ENCODE measurements at places on chromosomes 1 and 21. TPM values are rescaled to one million over a fixed set of nuclear protein-coding genes. Genes with fewer than 3 reads are reported as not detected.
A peak's percentile ranks its signal among the peaks of the same experiment; 100 is the strongest.

DNA sequence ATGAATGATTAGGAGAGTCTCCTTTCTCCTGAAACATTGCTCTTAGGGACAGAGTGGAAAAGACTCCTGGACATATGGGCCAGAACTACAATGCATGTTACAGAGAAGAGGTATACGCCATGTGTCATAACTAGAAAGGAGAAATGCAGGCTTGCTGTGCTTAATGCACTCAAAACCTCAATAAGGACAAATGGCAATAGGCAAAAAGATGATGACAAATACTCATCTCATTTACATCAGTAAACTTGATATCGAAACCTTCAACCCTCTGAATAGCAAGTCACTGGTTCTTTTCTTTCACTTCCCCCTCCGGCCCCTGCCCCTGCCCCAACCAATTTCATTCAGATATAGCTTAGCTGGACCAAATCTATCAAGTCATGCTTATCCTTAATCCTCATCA lies 1.9 kb upstream of the GPR88 start:
- no peak for DNase-seq
- H3K36me3 ChIP-seq: no peaks in the 10 kb centered on the region
- peaks cover 14% of the 10 kb centered on the region for H3K4me1 ChIP-seq
- peaks cover 43% of the 10 kb centered on the region for H3K27me3 ChIP-seq
- H3K27ac ChIP-seq: no peak overlapping the region

The EFNA4 gene
- total RNA-seq: 4.7 TPM

GRCh38 chr1:26145041-26145959 lies 13.6 kb upstream of the FAM110D start:
- peaks cover 11% of the 10 kb centered on the region for H3K27me3 ChIP-seq
- no peaks in the 10 kb centered on the region for H3K4me1 ChIP-seq
- H3K36me3 ChIP-seq: no peaks in the 10 kb centered on the region
- H3K27ac ChIP-seq: no peak overlapping the region
- peak; percentile 52 for DNase-seq
- H3K4me3 ChIP-seq: no peak overlapping the region

DNA sequence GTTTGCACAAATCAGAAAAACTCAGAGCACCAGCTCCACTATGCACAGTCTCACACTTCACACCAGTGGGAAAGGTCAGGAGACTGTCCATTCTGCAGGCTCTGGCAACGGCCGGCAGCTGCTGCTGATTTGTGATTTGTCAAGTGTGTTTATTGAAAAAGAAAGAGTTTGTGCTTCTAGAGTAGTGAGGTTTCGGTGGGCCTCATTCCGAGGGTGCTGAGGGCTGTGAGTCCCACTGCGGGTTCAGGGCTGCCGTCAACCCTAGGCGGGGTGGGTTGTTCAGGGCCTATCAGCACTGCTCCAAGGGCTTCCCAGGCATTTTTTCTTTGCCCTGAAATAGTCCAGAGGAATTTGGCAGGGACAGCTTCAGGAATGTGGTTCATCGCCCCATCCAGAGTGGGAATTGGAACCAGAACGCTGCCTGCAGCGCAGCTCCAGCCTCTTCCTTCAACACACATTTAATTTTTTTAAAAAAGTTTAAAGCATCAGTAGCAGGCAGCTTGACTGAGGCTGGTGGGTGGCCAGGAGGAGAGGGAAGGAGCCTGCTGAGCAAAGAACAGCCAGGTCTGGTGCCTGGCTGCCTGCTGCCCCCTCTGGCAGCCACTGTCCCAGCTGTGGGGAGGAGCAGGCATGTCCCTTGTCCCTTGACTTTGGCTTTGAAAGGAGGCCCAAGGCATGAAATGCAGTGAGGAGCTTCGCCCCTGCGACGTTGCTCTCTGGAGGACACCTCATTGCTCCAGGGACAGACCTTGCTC lies 19.7 kb downstream of the STUM start:
- H3K27ac ChIP-seq: no peak overlapping the region
- no peak overlapping the region for H3K4me3 ChIP-seq
- H3K36me3 ChIP-seq: no peaks in the 10 kb centered on the region

DNA sequence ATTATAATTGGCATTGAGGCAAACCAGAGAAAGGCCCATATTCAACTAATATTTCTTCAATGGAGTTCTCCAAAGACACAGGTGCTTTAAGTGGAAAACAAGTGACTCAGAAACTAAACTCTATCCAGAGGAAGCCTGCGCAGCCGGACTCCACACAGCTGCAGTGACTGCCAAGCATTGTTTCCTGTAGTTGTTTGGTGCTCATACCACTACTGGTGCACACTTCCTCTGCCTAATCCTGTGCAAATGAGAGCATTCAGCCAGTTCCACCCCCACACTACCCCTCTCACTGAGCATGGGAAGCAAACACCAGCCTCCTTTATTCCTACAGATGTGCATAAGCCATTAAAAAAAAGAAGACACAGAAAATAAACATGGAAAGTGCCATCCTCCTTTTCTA lies 102.9 kb downstream of the VAV3 start:
- no peak for DNase-seq
- H3K4me3 ChIP-seq: no peak overlapping the region
- H3K27ac ChIP-seq: no peak overlapping the region
- no peaks in the 10 kb centered on the region for H3K4me1 ChIP-seq
- H3K36me3 ChIP-seq: no peaks in the 10 kb centered on the region

- H3K36me3 ChIP-seq: no peaks in the 10 kb centered on the region
- H3K4me1 ChIP-seq: no peaks in the 10 kb centered on the region
- H3K4me3 ChIP-seq: no peak overlapping the region
- no peaks in the 10 kb centered on the region for H3K27me3 ChIP-seq
These were observed 44.7 kb upstream of the COL24A1 start for GRCh38 chr1:86201311-86201710.

The SELENBP1 gene
- total RNA-seq: 31.1 TPM

DNA sequence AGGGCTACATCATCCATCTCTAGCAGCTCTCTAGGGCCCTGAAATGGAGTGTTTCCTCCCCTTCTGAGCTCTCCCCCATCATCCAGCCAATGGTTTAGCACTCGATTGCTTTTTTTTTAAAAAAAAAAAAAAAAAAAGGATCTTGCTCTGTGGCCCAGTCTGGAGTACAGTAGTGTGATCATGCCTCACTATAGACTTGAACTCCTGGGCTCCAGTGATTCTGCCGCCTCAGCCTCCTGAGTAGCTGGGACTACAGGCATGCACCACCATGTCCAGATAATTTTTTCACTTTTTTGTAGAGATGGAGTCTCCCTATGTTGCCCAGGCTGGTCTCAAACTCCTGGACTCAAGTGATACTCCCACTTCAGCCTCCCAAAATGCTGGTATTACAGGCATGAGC lies 12.1 kb upstream of the ITPKB start:
- no peaks in the 10 kb centered on the region for H3K4me1 ChIP-seq
- DNase-seq: no peak
- H3K36me3 ChIP-seq: no peaks in the 10 kb centered on the region
- H3K27me3 ChIP-seq: no peaks in the 10 kb centered on the region
- no peak overlapping the region for H3K4me3 ChIP-seq

GRCh38 chr21:43867948-43868347 lies 2.9 kb downstream of the AGPAT3 start:
- no peak for DNase-seq
- no peaks in the 10 kb centered on the region for H3K27me3 ChIP-seq
- no peak overlapping the region for H3K27ac ChIP-seq

DNA sequence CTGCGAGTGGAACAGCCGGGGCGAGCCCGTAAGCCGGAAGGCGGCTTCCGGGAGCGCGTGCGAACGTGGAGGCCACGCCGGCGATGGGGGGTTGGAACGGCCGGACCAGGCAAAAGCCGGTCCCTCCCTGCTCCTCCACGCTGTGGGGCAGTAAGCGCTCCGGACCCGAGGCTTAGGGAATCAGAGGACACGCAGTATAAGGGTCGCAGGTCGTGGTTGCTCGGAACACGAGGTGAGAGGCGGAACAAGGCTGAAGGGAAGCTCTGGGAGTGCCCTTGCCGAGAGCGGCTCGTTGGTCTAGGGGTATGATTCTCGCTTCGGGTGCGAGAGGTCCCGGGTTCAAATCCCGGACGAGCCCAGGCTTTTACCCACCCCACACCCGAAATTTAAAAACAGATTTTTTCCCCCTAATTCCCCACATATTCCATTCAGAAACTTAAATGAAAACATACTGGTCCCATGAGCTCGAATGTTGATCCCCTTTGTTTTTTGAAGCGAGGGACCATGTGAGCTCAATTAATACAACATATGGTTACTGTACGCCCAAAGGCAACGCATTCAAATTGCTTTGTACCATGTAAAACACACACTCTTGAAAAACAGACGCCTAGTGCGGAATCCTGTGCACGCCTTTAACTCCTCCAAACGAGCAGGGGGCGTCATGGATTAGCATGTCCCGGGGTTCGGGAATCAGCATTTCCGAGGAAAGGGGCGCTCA lies 7.2 kb upstream of the MPZL1 start:
- peak; percentile 98 for DNase-seq
- peaks cover 4% of the 10 kb centered on the region for H3K36me3 ChIP-seq
- H3K4me3 ChIP-seq: peak overlapping the region; percentile 87
- peaks cover 16% of the 10 kb centered on the region for H3K4me1 ChIP-seq

GRCh38 chr1:150109586-150109985 lies 40.1 kb upstream of the PLEKHO1 start:
- no peak for DNase-seq
- no peak overlapping the region for H3K4me3 ChIP-seq
- H3K27me3 ChIP-seq: no peaks in the 10 kb centered on the region
- no peaks in the 10 kb centered on the region for H3K4me1 ChIP-seq
- H3K27ac ChIP-seq: no peak overlapping the region

The COL9A2 gene
- total RNA-seq: 0.39 TPM

- H3K36me3 ChIP-seq: no peaks in the 10 kb centered on the region
- no peaks in the 10 kb centered on the region for H3K4me1 ChIP-seq
- H3K27me3 ChIP-seq: no peaks in the 10 kb centered on the region
- DNase-seq: no peak
- H3K4me3 ChIP-seq: no peak overlapping the region
These were observed 14.7 kb downstream of the PEX14 start for GRCh38 chr1:10489291-10490055.

DNA sequence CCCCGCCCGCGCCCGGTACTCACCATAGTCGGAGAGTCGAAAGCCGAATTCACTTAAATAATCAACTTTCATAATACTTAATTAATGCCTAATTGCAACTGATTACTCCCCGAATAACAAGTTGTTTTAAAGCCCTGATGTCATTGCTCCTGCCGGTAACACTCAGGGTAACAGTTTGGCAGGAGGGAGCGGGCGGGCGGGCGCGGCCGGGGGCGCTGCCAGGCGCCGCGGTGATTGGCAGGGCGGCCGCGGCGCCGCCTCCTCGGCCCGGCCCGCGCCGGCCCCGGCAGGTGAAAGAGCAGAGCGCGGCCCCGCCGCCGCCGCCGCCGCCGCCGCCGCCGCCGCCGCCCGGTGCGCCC lies 102.2 kb downstream of the CASZ1 start:
- peak overlapping the region; percentile 53 for H3K4me3 ChIP-seq
- H3K27me3 ChIP-seq: peaks cover 31% of the 10 kb centered on the region
- no peak overlapping the region for H3K27ac ChIP-seq
- H3K4me1 ChIP-seq: peaks cover 4% of the 10 kb centered on the region
- no peak for DNase-seq

GRCh38 chr21:26834181-26834905 lies 10.9 kb downstream of the ADAMTS1 start:
- H3K27ac ChIP-seq: 0 out of 2 replicates have a peak overlapping the region, but pooled peaks have one; percentile 35
- H3K27me3 ChIP-seq: no peaks in the 10 kb centered on the region
- peaks cover 49% of the 10 kb centered on the region for H3K36me3 ChIP-seq
- peaks cover 28% of the 10 kb centered on the region for H3K4me1 ChIP-seq
- DNase-seq: peak; percentile 28
- no peak overlapping the region for H3K4me3 ChIP-seq

DNA sequence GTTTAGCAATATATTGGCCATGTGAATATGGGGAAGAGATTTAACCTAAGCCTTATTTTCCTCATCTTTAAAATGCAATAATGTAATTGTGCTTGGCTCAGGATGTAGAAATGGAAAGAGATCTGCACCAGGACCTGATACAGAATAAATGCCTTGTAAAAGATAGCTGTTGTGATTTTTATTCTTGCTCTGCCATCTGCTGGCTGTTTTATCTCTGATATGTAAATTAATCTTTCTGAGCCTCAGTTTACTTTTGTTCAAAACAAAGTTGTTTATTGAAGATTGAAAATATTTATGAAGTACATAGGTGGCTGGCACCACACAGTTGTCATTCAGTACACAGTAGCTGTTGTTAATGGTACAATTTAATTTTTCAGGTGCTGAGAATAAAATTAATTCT lies 21.9 kb downstream of the ZYG11B start:
- peaks cover 12% of the 10 kb centered on the region for H3K4me1 ChIP-seq
- DNase-seq: no peak
- H3K4me3 ChIP-seq: no peak overlapping the region
- H3K27me3 ChIP-seq: no peaks in the 10 kb centered on the region

The LORICRIN gene
- not detected for total RNA-seq

GRCh38 chr21:29549614-29550013 lies 250.9 kb downstream of the BACH1 start:
- H3K27ac ChIP-seq: no peak overlapping the region
- H3K27me3 ChIP-seq: no peaks in the 10 kb centered on the region
- no peak overlapping the region for H3K4me3 ChIP-seq
- H3K36me3 ChIP-seq: no peaks in the 10 kb centered on the region

The SPRR5 gene
- total RNA-seq: not detected

The CSF3R gene
- total RNA-seq: not detected

The OR6K3 gene
- total RNA-seq: not detected
